Suprapubic skin (tissue), 4 donors: ENCODE measurements at places on chromosomes 6 and 20. TPM values are rescaled to one million over a fixed set of nuclear protein-coding genes. Genes with fewer than 3 reads are reported as not detected.

PTK6 gene
- total RNA-seq: 61.1 TPM

EYS gene
- total RNA-seq: not detected

DNA sequence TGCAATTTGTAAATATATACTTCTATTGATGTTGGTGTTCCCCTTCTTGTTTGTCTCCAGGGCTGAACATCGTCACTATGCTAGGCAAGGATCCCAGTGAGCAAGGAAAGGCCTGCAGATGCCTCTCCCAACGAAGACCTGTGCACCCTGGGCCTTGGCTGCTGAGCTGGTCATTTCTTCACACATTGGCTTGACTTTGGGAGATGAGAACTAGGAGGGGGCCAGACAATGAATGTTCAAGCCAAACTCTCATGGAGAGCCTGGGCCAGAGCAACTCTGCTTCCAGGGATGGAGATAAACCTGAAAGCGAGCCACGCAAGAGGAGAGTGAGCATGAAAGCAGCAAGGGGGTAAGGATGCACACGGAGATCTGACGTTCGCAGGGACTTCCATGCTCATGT, 104.0 kb downstream of the CLIC5 start:
- no peaks in the 10 kb centered on the region for H3K36me3 ChIP-seq
- DNase-seq: no peak
- H3K4me1 ChIP-seq: peaks cover 7% of the 10 kb centered on the region
- H3K4me3 ChIP-seq: no peak overlapping the region
- H3K27ac ChIP-seq: no peak overlapping the region
- H3K27me3 ChIP-seq: no peaks in the 10 kb centered on the region

DNA sequence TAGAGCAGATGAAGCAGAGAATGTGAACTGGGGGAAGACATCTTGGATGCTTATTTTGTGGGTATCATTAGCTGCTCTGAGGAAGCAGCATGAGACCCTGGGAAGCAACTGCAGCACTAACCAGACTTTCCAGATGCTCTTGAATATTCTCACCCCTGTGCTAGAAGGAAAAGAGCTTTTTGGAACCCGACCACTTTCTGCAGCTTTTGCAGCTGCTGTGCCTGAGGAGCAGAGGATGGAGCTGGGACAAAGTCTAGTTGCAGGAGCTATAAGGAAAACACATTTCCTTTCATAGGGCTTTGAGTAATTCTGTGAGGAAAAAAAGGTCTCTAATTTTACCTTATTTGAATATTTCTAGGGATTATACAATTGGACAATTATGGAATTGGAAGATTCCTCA, 369.7 kb downstream of the CD109 start:
- no peak for DNase-seq
- no peak overlapping the region for H3K27ac ChIP-seq
- H3K27me3 ChIP-seq: no peaks in the 10 kb centered on the region
- H3K4me1 ChIP-seq: no peaks in the 10 kb centered on the region
- H3K4me3 ChIP-seq: no peak overlapping the region

DNA sequence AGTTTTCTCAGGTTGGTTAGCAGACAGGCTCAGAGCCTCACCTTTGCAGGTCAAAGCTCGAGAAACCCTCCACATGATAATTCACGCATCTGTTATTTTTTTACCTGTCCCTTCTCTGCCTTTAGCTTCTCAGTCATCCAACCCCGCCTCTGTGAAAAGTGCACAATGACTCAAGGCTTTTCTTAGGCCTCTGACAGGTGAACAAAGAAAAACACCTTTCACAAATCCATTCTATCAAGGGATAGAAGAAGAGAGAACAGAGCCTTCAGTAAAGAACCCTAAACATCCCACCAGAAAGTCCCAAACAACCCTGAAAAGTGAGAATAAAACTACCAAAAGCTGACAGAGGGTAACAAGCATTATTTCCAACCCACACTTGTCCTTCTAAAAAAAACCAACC, 178.2 kb downstream of the GJA10 start:
- no peak for DNase-seq
- no peaks in the 10 kb centered on the region for H3K36me3 ChIP-seq
- H3K4me1 ChIP-seq: peaks cover 8% of the 10 kb centered on the region
- H3K4me3 ChIP-seq: no peak overlapping the region
- no peaks in the 10 kb centered on the region for H3K27me3 ChIP-seq
- no peak overlapping the region for H3K27ac ChIP-seq

- DNase-seq: no peak
- H3K36me3 ChIP-seq: no peaks in the 10 kb centered on the region
- H3K27ac ChIP-seq: no peak overlapping the region
- no peak overlapping the region for H3K4me3 ChIP-seq
- peaks cover 9% of the 10 kb centered on the region for H3K4me1 ChIP-seq
Observed at GRCh38 chr6:79635232-79635543, 4.1 kb downstream of the SH3BGRL2 start.

HACE1 gene
- 14.1 TPM for total RNA-seq
